ENCODE measurements at places on chromosomes 11 and 22. TPM values are rescaled to one million over a fixed set of nuclear protein-coding genes. Genes with fewer than 3 reads are reported as not detected.

RCOR2 gene
- not detected for total RNA-seq

SPI1 gene
- total RNA-seq: 14.9 TPM

SEZ6L gene
- total RNA-seq: 0.13 TPM

GRCh38 chr11:363948-364761 lies 5.1 kb upstream of the B4GALNT4 start:
- H3K4me1 ChIP-seq: peaks cover 17% of the 10 kb centered on the region
- H3K4me3 ChIP-seq: peak overlapping the region; percentile 43
- no peak overlapping the region for H3K27ac ChIP-seq
- peaks cover 3% of the 10 kb centered on the region for H3K36me3 ChIP-seq
- H3K27me3 ChIP-seq: peaks cover 29% of the 10 kb centered on the region

- H3K4me1 ChIP-seq: peaks cover 5% of the 10 kb centered on the region
- no peak overlapping the region for H3K4me3 ChIP-seq
Measured at GRCh38 chr11:72294616-72295395, 50.8 kb upstream of the PHOX2A start.

DNA sequence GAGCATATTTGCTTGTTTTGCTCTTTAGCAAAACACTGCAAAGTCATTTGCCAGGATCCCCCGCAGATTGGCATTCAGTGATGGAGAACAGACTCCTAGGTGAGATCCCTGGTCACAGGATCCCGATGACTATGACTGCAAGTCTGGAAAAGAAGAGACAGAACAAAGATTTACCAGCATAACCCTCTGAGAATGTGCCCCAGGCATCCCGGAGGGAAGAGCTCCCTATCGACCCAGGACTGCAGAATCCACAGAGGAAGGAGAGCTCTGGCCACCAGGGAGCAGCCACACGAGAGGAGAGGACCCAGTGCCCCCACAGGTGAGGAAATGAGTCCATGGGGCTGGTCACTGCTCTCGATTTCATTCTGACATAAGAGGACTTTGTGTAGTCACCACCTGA lies 105.2 kb downstream of the ZNF280B start:
- no peak overlapping the region for H3K27ac ChIP-seq
- no peak for DNase-seq
- H3K27me3 ChIP-seq: peaks cover 46% of the 10 kb centered on the region
- H3K36me3 ChIP-seq: peaks cover 1% of the 10 kb centered on the region
- peaks cover under 1% of the 10 kb centered on the region for H3K4me1 ChIP-seq

GRCh38 chr22:41257696-41258095 lies 17.0 kb upstream of the CHADL start:
- H3K27me3 ChIP-seq: no peaks in the 10 kb centered on the region
- H3K27ac ChIP-seq: peak overlapping the region; percentile 37

GRCh38 chr11:13260963-13261588 lies 16.5 kb upstream of the BMAL1 start:
- H3K27me3 ChIP-seq: peaks cover 24% of the 10 kb centered on the region
- DNase-seq: no peak
- peaks cover 31% of the 10 kb centered on the region for H3K4me1 ChIP-seq
- H3K36me3 ChIP-seq: no peaks in the 10 kb centered on the region
- H3K27ac ChIP-seq: no peak overlapping the region
- no peak overlapping the region for H3K4me3 ChIP-seq

- peaks cover 6% of the 10 kb centered on the region for H3K4me1 ChIP-seq
- H3K36me3 ChIP-seq: peaks cover 5% of the 10 kb centered on the region
- no peak overlapping the region for H3K4me3 ChIP-seq
- no peak overlapping the region for H3K27ac ChIP-seq
- DNase-seq: no peak
Measured at GRCh38 chr11:69574608-69575255, 66.2 kb upstream of the CCND1 start.

DNA sequence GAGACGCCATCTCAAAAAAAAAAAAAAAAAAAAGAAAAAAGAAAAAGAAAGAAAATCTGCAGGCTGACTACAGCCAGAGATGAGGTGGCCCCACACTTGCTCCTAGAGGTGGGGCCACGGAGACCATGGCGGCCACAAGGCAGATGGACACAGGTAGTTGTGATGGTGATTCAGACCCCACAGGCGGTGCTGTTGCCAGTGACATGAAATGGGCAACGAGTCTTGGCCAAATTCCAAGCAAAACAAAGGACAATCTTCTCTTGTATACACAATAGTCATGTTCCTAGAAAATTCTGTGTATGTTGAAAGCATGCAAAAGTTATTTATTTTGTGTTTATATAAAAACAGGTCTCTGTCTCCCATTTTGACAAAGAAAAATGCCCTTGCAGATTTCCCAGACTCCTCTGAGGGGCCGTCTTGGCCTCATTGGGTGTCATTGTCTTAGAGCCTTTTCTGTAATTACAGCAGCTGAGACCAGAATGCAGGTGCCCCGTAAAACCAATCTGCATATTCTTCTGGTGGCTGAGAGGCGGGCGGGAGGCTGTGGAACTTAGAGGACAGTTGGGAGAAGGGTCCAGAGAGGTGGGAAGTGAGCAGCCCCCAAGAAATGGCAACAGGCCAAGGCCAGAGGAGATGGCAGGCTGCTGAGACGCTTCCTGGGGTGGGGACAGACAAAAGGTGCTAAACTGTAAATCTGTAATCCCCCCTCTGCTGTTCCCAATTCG lies 22.5 kb upstream of the DAGLA start:
- no peak overlapping the region for H3K4me3 ChIP-seq
- peaks cover 2% of the 10 kb centered on the region for H3K4me1 ChIP-seq
- H3K27me3 ChIP-seq: peaks cover 23% of the 10 kb centered on the region

GRCh38 chr11:69386594-69387408 lies 92.8 kb downstream of the MYEOV start:
- H3K27ac ChIP-seq: no peak overlapping the region
- peaks cover 5% of the 10 kb centered on the region for H3K27me3 ChIP-seq
- no peak for DNase-seq
- H3K36me3 ChIP-seq: no peaks in the 10 kb centered on the region
- no peak overlapping the region for H3K4me3 ChIP-seq
